Sigmoid colon (tissue), 7 donors: ENCODE measurements at places on chromosomes 16 and 17.

DNA sequence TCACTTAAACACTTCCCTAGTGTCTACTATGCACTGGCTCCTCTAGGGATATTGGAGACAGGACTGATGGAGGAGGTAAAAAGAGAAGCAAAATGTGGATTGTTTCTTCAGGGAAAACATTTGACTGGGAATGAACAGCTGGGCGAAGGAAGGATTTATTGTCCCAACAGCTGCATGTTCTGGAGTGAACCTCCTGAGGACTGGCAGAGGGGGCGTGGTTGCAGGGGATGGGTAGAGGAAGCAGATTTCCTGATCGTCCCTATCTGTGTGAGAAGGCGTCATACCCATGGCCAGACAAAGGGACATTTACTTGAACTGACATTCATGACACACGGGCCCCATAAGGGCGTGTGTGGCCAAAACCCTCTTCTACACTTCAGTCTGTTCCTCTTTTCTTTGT is 321.5 kb downstream of the MAP2K4 start:
- DNase-seq: no peak

DNA sequence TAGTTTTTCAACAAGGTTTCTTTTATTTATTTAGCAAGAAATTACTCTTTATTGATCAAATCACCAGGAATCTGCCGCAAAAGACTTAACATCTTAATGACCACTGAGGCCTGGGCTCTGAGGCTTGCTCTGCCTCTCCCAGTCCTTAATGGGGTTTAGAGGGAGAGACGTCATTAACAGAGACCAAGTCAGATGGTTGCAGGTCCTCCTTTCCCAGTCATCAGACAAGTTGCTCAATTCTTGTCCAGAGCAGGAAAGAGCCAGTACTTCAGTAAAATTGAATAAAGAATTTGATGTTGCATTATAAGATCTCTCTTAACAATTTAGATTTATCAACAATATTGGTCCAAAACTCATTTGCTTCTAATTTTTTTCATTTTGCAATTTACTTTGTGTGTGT is 2.0 kb downstream of the SEPHS2 start:
- no peak for DNase-seq

GRCh38 chr17:31699281-31699680 is 159.8 kb downstream of the COPRS start:
- DNase-seq: no peak

GRCh38 chr17:39074676-39075075 is 76.8 kb downstream of the PLXDC1 start:
- DNase-seq: no peak

GRCh38 chr17:30590081-30590733 is 113.0 kb downstream of the GOSR1 start:
- DNase-seq: no peak
